ENCODE measurements at places on chromosomes 4 and X. TPM values are rescaled to one million over a fixed set of nuclear protein-coding genes. Genes with fewer than 3 reads are reported as not detected.
A peak's percentile ranks its signal among the peaks of the same experiment; 100 is the strongest.

DNA sequence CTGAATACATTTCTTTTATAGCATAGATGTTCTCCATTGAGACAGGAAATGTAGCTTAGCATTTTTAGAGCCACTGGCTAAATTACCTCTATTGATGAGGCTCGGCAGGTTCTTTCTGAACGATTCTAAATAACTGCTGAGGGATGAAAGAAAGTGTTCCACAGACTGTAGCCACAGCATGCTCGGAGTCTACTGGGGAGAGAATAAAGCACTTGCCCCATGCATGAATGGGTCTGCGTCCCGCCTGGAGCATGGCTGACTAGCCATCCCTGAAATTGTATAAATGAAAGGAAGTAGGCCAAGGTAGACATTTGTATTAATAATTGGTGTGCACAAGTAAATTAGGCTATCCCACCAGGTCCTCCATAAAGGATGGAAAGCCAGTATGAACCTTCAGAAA, 269.8 kb downstream of the COL25A1 start:
- DNase-seq = no peak
- no peaks in the 10 kb centered on the region for H3K36me3 ChIP-seq
- no peaks in the 10 kb centered on the region for H3K27me3 ChIP-seq
- H3K4me1 ChIP-seq = no peaks in the 10 kb centered on the region
- H3K27ac ChIP-seq = no peak overlapping the region

DNA sequence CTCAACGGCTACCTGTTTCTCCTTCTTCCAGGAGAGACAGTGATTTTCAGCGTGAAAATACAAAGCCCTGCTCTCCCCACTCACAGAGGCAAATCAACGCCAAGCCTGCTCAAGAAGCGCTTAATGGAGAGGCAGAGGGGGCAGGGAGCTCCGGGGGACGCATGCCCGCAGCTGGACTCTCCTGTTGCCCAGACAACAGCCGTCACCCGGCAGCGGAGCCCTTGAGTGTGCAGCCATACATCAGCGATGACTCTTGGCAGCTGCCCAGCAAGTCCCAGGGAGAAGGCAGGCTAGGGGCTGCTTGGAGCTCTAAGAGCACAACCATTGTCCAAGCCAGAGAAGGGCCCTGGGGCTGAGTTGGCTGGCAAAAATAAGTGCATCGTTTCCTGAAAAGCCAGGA, 71.0 kb upstream of the AFAP1 start:
- H3K4me3 ChIP-seq = no peak overlapping the region
- peak; percentile 78 for DNase-seq
- H3K27me3 ChIP-seq = peaks cover 2% of the 10 kb centered on the region
- no peaks in the 10 kb centered on the region for H3K36me3 ChIP-seq
- H3K27ac ChIP-seq = peak overlapping the region; percentile 55
- peaks cover 20% of the 10 kb centered on the region for H3K4me1 ChIP-seq

DNA sequence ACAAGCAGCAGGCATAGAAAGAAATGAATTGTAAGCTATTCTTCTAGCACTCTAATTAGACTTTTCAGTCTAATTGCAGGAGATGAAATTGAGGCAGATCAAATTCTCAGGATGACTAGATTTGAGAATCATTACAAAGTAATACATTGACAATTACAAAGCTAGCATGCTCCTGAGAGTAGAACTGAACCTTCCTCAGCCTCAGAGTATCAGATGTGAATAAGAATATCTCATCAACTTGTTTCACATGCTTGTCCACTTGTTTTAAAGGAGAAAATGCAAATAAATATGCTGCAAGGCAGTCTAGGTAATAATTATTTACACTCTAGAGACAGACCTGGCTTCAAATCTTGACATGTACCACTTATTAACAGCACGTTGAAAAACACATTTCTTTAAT, 491.0 kb upstream of the MAGEB2 start:
- no peak overlapping the region for H3K27ac ChIP-seq
- DNase-seq = no peak
- no peaks in the 10 kb centered on the region for H3K27me3 ChIP-seq
- H3K36me3 ChIP-seq = no peaks in the 10 kb centered on the region
- H3K4me3 ChIP-seq = no peak overlapping the region
- H3K4me1 ChIP-seq = no peaks in the 10 kb centered on the region

DNA sequence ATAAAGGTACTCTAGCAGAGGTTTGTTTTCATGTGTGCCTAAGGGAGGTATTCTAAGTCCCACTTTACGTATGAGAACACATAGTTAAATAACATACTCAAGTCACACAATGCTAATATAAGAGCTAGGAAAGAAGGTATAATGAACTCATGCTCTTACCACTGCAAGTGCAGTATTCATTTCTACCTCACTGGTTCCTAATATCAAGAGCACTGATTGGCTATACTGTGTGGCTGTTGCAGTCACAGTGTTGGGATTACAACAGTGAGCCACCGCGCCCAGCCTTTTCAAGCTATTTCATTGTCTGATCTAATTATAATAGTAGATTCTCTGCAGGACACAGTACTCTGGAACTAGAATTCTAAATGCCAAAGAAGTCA, 84.0 kb downstream of the PDS5A start:
- no peaks in the 10 kb centered on the region for H3K27me3 ChIP-seq
- no peak overlapping the region for H3K27ac ChIP-seq
- no peak overlapping the region for H3K4me3 ChIP-seq
- no peak for DNase-seq

SLC7A11 gene
- 10.4 TPM for total RNA-seq

SYN1 gene
- 34.2 TPM for total RNA-seq

SMIM31 gene
- not detected for total RNA-seq
